ENCODE measurements at places on chromosomes 1 and 21.

DNA sequence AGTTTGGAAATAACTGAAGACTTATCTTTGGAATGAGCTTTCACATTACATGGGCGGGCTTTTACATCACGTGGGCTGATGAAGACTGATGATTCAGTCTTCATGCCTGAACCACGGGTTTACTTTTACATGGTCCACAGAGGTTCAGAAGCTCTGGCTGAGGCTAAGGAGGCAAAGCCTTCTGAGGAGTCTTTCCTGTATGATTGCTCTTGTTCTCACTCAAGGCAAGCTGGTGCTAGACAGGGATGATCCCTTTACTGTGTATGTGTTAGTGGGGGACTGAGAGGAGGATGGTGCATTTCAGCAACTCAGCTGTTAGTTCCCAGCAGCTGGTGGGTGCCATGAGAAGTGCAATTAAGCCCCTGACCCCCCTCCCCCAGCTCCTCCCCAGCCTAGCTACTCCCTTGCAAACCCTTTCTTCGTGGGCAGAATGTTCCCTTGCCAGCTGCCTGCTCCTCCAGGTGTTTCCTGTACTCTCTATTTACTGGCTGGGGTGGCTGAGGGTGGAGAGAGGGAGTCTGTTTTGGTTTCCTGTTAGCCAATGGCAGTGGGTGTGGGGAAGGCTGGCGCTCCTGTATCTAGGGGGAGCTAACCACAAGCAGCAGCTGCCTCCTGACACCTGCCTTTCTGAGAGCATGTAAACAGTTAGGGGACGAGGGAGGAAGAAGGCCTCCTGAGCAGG lies 15.4 kb downstream of the BTG2 start:
- DNase-seq = peak; percentile 79

GRCh38 chr1:230313453-230314141 lies 112.5 kb downstream of the PGBD5 start:
- DNase-seq = no peak

- DNase-seq = no peak
Measured at GRCh38 chr1:87240661-87241285, 87.9 kb upstream of the LMO4 start.

DNA sequence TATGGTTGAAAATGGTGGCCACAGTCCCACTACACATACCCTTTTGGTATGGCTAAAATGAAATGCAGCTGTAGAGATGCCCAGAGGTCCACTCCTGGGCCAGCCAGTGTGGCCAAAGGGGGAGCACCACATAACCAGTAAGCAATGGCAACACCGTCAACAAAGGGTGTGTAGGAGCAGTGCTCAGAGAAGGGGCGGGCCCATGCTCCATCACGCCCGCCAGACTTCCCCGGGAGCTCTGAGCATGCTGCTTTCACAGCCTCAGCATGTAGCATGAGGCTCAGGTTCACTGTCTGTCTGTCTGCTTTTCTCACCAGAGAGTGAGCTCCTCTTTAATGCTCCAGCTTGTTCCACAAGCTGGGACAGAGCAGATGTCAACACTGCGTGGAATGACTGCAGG lies 537.6 kb downstream of the MATN1 start:
- no peak for DNase-seq

DNA sequence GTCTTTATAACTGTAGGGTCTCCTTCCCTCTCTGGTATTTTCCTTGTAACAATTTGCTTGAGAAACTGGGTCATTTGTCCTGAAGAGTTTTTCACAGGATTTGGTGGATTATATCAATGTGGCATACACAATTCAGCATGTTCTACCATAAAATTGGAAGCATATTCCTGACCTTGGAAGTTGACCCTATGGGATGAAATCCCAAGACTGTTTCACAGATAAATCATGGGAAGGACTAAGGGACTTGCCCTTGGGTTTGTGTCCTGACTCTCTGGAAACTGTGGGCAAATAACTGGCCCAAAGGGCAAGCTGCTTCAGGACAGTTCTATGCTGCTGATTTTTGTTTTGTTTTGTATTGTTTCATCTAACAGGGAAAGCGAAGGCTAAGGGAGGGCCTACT lies 255.6 kb downstream of the TM2D1 start:
- DNase-seq = no peak

DNA sequence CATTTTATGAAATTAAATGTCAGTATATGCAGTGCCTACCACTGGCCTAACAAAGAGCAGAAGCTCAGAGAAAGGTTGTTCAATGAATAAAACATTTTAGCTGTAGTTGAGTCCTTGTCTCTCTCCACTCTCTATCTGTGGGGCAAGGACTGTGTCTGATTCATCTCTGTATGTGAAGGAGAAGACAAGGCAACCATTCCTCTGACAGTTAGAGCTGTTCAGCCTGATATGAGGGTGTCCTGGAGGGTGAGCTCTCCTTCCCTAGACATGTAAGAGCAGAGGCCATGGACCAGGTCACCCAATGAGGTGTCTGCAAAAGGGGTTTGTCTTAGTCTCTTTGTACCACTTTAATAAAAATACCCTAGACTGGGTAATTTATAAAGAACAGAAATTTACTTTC lies 4.5 kb upstream of the PDZK1IP1 start:
- no peak for DNase-seq

DNA sequence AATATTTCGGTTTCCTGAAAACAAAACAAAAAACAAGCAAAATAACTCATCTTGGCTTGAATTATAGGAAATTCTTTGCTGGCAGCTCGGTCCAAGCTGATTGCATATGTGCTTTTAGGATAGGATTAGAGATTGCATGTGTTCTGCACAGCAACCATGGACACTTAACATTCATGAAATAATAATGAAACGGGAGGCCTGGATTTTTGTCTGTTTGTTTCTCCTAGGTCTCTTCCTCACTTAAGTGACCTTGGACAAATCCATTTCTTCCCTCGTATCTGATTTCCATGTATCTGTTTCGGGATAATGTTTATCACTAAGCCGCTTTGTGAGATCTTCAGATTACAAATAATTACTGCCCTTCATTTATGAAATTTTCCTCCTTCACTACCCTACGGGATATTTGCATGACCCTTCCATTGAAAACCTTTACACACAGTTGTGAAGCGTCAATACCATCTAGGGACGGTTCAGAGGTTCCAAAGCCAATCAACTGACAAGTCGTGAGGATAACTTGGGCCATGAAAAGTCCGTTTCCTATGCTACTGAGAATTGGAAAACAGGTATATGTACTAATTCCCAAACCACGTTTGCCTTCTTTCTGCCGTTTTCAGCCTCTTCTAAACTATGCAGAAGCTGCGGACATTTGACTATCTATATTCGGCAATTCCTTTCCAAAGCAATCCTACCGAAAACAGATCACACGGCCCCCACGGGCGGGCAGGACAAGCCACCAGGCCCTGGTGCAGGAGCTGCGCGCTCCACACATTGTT lies 1.3 kb upstream of the H3-3A start:
- DNase-seq = no peak
